ENCODE measurements at places on chromosomes 1 and 21.

GRCh38 chr1:200968469-200969410, 54.8 kb downstream of the KIF21B start:
- no peak for DNase-seq

- no peak for DNase-seq
Observed at GRCh38 chr1:52139817-52140540, 1.9 kb upstream of the ZFYVE9 start.

DNA sequence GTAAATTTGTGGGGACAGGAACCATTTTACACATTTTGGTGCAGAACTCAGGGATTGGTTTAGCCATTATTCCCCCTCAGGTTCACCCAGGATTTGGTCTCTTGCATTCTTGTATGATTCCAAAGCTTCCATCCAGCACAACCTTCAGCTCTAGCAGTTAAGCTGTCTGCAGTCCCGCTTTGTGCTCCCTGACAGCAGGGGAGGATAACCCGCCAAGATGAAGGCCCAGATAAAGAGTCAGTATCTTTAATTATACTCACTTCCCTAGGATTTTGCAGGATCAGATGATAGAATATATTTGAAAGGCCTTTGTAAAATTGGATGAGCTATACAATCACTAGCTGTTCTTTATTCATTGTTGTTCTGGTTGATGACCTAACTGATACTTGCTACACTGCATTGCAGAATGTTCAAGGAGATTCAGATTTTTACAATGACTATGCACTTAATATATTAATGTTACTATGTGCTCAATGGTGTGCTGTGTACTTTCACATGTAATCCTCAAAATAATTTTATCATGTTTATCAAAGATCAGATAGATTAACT, 49.8 kb downstream of the SLC16A1 start:
- no peak for DNase-seq

DNA sequence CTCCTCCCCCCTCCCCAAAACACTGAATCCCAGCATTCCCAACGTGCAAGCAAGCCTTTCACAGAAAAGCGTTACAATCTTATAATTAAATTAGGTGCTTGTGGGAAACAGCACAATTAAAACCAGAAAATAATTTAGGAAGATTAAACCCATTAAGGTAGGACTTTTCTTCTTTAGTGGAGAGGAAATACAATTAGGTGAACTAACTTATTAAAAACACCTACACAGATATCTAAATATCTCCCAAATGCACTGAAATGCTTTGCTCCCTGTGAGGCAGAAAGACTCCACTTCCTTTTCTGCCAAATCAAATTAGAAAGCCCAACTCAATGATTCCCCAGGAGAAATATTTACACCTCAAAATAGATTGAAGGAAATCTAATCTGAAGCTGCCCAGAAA, 60.9 kb upstream of the ETS2 start:
- no peak for DNase-seq

GRCh38 chr1:90370686-90371447, 346.2 kb downstream of the BARHL2 start:
- no peak for DNase-seq

DNA sequence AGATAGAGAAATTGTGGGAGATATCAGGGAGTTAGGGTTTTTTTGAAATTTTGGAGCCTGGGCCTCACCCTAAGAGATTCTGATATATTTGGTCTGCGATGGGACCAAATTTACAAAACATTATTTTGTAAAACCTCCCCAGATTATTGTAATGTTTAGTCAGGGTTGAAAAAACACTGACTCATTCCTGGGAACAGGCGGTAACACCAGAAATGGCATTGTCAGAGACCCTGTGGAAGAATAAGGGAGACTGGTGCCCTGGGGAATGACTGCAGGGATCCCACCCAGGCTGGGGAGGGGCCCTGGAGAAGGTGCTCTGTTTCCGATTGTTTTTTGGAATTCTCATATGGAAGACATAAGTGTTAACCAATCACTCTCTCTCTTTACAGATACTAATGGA, 13.1 kb upstream of the STRIP1 start:
- no peak for DNase-seq

- no peak for DNase-seq
Observed at GRCh38 chr1:155049651-155050559, 1.2 kb upstream of the ADAM15 start.

GRCh38 chr1:9785406-9785805, 38.4 kb downstream of the CLSTN1 start:
- DNase-seq: no peak

GRCh38 chr1:29052100-29052499, 71.6 kb downstream of the TMEM200B start:
- DNase-seq: no peak

GRCh38 chr21:36113647-36114428, 21.0 kb upstream of the CBR3 start:
- DNase-seq: no peak

GRCh38 chr1:4137621-4138415, 237.7 kb upstream of the C1orf174 start:
- no peak for DNase-seq

GRCh38 chr1:169604781-169605560, 18.7 kb upstream of the F5 start:
- no peak for DNase-seq

DNA sequence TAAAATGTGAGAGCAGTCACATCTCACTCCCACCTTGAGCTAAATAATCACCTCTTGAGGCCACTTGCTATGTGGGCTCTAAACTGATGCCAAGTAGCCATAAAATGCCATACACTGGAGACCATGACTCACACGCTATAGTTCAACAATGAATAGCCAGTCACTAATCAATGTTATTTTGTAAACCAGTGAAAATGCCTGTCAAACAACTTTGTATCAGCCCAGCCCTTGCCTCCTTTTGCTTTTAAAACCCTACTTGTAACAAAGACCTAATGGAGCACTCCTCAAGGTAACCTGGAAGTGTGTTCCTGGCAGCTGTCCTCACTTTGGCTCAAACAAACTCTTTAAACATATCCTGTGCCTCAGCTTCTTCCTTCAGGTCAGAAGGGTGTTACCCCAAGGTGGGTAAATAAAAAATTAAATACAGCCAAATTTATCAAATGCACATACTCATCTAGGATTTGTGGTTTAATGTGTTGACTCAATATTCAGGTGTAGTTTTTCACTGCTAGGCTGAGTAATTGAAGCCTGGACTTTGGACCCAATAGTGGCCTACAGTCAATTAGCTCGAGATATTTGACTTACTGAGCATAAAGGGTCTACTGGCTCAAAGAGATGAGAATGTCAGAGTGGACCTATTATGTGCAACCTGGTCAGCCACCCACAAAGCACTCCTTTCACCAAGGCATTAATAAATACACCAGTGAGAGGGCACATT, 154.3 kb downstream of the COQ8A start:
- no peak for DNase-seq

GRCh38 chr21:25220169-25220568, 387.1 kb downstream of the MRPL39 start:
- DNase-seq: no peak

- no peak for DNase-seq
Observed at GRCh38 chr1:29626726-29627125, 390.4 kb downstream of the PTPRU start.

DNA sequence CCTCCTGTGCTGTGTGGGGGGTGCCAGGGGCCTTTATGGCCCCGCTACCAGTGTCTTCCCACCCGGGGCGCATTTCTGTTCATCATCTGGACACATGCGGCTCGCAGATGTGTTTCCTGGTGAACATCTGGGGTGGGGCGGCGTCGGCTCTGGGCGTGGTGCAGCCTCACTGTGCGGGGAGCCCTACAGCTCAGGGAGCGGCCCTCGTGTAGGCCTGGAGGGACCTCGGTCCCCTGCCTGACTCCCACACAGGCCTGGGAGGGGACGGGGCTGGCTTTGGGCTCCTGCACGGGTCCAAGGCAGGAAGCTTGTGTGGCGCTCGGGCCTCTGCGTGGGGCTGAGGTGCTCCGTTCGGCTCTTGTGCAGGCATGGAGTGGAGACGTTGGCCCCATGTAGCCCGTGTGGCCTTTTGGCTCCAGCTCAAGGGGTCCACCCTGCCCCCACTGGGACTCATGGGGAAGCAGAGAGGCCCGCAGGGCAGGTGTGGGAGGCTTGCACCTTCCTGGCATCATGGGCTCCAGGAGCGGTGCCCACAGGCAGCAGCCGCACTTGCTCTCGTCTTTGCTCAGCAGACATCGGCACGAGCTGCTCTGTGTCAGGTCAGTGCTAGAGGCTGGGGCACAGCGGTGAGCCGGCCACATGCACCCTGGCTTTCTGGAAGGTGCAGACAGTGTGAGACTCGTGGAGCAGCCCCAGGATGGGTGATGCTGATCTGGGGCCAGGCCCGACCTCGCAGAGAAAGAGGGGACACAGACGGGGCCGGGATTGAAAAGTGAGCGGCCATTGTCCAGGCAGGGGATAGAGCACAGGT, 90.1 kb upstream of the ACTRT2 start:
- DNase-seq: no peak

DNA sequence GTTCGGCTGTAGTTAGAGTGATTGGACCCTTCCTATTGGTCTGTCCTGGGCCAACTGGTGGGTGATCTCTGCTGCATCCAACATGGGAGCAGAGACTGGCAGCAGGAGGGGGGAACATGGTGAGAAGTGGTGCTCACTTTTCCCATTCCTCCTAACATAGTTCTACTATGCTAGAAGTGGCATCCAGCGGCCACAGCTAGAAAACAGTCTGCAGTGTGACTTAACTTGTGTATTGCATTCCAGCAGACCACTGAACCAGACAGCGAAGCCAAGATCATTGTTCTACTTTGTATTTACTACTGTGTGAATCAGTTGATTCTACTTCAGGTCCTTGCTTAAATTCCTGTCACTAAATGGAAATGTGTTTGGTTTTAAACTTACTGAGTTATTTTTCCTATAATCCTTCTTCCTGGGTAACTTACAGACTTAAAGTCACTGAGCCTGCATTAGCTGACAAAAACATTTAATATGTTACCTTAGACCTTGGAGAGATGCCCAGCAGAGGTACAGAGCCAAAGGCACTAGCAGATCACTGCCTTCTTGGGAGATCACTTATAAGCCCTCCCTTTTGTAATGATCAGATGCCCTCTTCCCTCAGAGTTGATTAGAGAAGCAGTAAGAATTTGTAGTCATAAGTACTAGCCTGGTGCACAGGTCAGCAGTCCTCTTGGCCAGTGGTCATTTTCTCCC, 8.2 kb downstream of the FABP3 start:
- no peak for DNase-seq

DNA sequence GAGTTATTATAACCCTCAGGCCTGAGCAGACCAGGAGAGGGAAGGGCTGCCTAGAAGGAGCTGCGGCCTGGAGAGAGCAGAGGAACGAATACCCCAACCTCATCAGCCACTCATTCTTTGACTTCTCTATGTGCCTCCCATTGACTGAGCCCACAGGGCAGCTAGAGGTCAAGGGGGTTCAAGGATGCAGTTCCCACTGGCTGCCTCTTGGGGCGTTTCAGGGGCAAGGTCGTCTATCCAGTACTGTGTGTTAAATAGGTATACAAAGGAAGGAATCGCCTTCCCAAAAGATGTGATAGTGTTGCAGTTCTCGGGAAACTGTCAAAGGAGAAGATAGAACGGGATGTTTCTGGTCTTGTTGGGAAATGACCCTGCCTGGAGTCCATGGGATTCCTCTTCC, 250.6 kb downstream of the PRDM2 start:
- DNase-seq: no peak

GRCh38 chr1:100053119-100053518, 79.6 kb downstream of the SASS6 start:
- no peak for DNase-seq

DNA sequence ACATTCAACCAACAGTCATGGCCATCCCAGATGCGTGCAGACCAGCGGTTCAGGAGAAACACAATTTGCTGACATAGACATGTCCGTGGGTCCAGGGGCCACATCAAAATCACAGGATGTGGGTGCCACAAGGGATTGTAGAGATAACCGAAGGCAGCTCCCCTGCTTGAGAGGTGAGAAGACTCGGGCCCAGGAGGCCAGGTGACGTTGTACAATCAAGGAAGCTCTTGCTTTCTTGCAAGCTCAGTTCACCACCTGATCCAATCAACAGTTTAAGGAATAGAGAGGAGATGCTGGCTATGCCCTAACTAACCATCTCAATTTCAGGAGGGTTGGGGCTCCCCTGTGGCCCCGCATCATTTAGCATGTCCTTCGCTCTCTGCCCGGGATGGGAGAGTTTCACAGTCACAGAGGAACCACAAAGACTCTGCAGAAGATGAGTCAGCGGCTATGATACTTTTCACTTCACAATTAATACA, 19.5 kb downstream of the UBASH3A start:
- DNase-seq: no peak

DNA sequence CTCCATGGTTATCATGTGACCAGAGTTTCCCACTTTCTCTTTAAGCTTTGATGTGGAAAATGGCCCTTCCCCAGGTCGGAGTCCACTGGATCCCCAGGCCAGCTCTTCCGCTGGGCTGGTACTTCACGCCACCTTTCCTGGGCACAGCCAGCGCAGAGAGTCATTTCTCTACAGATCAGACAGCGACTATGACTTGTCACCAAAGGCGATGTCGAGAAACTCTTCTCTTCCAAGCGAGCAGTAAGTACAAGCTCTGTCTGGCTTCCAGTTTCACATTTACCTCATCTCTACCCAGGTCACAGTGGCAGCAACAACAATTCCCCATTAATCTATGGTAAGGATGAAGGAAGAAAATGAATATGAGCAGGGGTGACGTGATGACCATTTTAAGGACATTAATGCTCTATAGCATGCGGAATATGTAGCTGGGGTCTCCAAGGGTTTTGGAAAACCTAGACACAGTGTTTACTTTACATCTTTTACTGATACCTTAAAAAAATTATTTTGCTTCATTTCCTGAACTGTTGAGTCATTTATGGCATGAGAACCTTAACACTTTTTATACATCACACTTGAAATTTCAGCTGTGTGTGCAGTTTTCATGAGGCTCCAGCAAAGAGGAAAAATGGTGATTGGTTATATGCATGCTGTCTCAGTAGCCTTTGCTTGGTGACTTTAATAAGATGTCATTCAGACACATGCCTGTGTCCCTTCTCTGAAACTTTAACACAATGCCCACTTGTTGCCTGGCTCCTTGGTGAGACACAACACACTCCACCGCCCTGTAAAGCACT, 286.3 kb upstream of the SGIP1 start:
- no peak for DNase-seq

DNA sequence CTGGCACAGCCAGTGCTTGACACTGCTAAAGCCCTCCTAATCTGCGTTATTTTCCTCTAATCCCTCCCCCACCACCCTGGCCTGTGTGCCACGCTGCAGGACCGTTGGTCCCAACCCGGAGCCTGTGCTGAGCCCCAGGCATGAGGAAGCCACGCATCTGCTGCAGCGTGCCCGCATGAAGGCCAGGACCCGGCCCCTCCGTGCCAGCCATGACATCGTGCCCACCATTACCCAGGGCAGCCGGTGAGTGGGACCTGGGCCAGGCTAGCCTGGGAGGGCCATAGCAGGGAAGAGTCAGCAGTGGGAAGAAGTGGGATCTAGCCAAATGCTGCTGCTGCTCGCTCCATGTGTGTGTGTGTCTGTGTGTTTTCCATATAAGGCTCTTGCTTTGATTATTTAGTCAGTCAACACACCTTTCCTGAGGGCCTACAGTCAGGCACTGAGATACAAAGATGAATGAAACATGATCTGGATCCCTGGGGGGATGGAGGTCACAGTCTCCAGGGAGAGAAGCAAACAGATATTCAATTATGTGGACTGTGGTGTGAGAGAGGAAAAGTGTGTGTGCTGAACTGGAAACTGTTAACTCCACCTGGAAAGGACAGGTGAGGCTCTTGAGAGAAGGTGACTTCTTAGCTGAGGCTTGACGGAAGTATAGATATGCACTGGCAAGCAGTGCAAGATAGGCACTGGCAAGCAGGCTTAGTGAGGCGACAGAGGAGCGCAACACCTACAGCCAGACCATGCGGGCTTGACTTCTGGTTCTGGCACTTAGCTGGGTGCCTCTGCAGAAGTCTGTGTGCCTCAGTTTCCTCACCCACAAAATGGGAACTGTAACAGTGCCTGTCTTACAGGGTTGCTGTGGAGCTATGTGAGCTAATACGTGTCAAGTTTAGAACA, 15.9 kb downstream of the KIAA1614 start:
- DNase-seq: no peak

All from hematopoietic multipotent progenitor cell treated with erythropoietin and hydrocortisone succinate and interleukin-3 and kit ligand, for 17 days (in vitro differentiated cells).